NCI-H1436 treated with DMSO at 0.1 percent for 48 hours (cell line): ENCODE measurements at places on chromosomes 16 and 17.

DNA sequence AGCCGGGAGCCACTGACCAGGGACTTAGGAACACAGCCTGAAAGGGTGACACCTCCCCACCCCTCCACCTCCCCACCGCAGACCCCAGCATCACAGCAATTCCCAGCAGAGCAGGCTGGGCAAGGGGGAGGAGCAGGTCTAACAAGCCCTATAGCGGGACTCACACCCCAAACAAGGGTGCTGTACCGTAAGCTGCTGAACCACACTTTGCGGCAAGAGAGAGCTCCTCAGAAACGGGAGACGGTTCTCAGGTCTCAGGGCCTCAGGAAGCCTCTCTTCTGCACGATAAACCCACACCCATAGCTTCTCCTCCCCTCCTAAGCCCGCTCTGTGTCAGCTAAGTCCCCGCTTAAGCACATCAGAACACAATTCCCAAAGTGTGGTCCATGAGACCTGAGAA, 11.7 kb upstream of the COTL1 start:
- DNase-seq: no peak

- DNase-seq: no peak
Measured at GRCh38 chr16:73020409-73020884, 27.5 kb downstream of the ZFHX3 start.

DNA sequence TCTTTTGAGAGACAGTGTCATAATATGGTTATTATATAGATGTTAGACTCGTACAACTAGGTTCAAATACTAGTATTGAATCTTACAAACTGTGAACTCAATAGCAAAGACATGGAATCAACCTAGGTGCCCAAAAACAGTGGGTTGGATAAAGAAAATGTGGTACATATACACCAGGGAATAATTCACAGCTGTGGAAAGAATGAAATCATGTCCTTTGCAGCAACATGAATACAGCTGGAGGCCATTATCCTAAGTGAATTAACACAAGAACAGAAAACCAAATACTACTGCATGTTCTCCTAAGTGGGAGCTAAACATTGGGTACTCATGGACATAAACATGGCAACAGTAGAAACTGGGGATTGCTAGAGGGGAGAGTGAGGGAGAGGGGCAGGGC, 8.1 kb downstream of the PHKB start:
- no peak for DNase-seq

DNA sequence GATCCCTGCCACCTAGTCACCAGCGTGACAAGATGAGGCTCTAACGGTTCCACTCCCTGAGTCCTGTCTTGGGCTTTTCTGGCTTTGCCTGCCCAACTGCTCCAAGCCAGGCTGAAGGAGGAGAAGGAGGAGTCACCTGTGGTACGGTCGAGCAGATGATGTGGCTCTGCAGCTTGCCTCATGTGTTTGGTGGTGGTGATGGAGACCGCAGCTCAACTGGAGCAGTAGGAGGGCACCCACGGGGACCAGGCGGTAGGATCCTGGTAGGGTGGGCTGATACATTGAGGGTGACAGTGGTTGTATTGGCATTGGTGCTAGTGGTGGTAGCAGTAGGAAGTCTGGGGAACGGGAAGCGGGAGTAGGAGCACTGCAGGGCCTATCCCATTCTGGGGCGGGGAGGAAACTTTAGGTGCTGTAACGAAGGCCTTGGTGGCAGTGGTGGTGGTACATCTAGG, 202.8 kb upstream of the WSB1 start:
- no peak for DNase-seq

DNA sequence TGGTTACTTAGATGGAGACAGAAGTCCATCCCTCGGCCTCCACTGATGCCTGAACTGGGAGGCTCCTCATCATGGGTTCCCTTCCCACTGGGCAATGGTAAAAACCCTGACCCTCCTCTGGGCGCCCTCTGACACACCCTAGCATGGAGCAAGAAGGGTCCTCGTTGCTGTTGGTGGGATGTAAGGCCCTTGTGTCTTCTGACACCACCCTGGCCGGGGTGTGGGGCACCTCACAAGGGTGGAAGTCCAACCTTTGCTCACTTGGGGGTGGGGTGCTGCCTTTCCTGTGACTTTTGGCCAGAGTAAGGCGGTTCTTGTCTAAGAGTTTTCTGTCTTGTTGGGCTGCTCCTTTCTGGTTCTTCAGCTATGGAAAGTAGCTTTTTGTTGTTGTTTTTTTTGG, 28.7 kb downstream of the MPRIP start:
- DNase-seq: no peak

- DNase-seq: no peak
Measured at GRCh38 chr17:50664788-50665458, 30.2 kb downstream of the ABCC3 start.

DNA sequence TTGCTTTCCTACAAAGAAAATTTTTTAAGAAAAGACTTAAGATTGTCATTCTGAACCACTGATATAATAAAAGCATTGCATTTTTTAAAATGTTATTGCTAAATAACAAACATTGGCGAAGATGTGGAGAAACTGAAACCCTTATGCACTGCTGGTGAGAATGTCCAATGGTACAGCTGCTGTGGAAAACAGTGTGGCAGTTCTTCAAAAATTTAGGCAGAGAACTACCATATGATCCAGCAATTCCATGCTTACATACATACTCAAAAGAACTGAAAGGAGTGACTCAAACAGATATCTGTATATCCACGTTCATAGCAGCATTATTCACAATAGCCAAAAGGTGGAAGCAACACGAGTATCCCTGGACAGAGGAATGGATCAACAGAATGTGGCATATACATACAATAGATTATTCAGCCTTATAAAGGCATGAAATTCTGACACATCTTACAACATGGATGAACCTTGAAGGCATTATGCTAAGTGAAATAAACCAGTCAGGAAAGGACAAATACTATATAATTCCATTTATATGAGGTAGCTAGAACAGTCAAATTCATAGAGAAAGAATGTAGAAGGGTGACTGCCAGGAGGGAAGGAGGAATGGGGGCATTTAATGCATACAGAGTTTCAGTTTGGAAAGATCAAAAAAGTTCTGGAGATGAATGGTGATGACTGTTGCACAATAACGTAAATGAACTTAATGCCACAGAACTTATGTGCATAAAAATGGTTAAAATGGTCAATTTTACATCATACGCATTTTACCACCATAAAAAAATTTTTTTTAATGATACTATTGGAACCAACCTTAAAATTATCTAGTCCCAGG, 92.1 kb downstream of the CACNG1 start:
- no peak for DNase-seq

DNA sequence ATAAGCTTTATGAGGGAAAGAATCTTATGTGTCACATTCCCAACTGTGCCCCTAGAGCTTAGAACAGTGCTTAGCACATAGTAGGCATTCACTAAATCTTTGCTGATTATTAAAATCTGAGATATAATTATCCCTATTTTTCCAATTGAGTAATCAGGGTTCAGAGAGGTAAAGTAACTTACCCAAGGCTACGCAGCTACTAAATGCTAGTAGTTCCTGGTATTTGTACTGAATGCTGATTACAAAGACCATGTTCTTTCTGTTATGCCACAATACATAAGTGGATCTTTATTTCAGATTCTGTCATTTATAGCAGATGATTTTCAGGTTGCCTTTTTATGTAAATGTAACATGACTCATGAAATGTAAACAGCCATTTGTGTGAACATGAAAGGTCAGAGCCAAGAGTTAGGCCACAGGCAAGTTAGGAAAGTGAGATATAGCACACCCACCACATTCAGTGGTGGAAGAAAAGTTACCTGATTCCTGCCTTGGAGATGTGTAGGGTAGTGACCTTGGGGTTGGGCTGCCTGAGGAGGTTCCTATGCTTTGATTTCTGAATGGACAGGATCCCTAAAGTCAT, 77.2 kb downstream of the FTO start:
- no peak for DNase-seq

- DNase-seq: no peak
Measured at GRCh38 chr17:18859256-18859655, 1.3 kb downstream of the PRPSAP2 start.

GRCh38 chr16:72901000-72901627, 146.8 kb downstream of the ZFHX3 start:
- no peak for DNase-seq

- no peak for DNase-seq
Measured at GRCh38 chr16:54430491-54431030, 144.0 kb upstream of the IRX3 start.

- DNase-seq: no peak
Measured at GRCh38 chr17:29847527-29848400, 82.3 kb downstream of the SSH2 start.

GRCh38 chr16:84647828-84648594, at the start of gene KLHL36:
KLHL36 (plus strand) TSS chr16:84648511; CDS start chr16:84650868, 2,357 bp downstream.
- no peak for DNase-seq

GRCh38 chr16:80158766-80159165, 382.0 kb upstream of the DYNLRB2 start:
- DNase-seq: no peak

DNA sequence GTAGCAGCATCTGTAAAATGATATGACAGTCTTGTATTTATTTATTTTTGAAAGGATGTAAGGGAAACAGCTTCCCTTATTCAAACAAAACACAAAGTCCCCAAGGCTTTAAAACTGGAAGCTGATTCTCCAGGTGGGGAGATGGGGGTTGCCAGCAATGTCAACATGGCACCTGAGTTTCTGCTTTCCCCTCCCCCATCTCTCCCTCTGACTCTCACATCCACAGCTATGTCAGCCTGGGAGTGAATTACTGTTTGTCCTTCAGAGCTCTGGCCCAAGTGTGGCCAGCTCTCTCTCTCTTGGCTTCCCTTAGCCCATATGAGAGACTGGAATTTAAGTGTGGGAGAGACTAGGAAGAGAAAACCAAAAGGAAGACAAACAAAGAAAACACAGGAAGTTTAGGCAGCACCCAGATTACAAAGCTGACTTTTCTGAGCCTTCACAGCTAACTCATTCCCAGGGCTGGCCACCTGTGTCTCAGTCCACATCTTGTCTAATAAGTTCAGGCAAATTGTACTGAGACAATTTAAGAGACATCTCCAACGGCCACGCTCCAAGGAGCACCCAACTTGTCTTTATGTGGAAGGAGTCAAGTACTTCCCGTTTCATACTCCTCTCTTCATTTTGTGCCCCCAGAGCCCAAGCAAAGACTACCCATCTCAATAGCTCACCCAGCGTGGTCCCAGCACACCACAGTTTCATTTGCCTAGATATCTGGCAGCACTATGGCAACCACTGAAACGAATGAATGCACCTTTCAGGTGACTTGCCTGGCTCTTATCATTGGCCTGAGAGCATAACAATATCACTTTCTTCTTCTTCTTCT, 69.2 kb downstream of the SOX9 start:
- no peak for DNase-seq
